Stimulated activated CD8-positive, alpha-beta memory T cell treated with anti-CD3 and anti-CD28 coated beads, Interleukin-15, amount 100 ng/mL, for 48 hours (primary cell): ENCODE measurements at places on chromosomes 2 and 18.

GRCh38 chr2:220044383-220044782, 417.0 kb downstream of the SLC4A3 start:
- no peak for DNase-seq

- DNase-seq, result no peak
These were observed 137.3 kb upstream of the NFATC1 start for GRCh38 chr18:79258447-79258846.

DNA sequence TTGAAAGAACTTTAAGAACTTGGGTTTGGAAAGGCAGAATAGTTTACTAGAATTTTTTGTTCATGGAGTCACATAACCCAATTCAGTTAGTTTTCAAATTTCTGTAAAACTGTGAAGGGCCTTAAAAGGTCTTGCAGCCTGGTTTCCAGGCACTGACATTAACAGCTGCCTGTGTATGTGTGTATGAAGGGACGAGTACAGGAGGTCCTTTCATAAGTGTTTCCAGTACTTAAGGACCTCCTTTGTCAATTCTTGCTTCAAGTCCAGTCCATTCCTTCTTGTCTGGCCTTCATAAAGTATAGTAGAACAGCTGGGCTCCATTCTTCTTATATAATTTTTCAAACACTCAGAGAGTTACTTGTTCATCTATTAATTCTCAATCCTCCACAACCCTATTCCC, 136.5 kb downstream of the NR4A2 start:
- no peak for DNase-seq

GRCh38 chr2:147594038-147594437, 250.8 kb upstream of the ACVR2A start:
- DNase-seq, result no peak

DNA sequence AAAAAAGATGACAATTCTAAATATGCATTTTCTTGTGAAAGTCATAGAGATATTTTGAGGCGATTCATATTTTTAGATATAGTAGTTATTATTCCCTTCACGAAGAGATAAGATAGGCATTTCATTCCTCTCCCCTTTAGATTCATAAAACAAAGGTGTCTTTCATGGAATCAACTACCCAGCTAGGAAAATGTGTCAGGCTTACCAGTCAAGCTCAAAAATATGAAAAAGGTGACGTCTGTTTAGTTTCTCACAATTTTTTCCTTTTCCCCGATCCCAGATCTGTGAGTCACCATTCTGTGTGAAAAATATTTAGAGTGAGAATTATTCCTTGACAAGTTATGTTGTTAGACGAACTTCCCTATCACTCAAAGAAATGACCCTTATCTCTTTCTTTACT, 95.4 kb upstream of the FN1 start:
- DNase-seq, result no peak

GRCh38 chr2:182668671-182669070, 47.4 kb upstream of the DNAJC10 start:
- DNase-seq, result no peak

- no peak for DNase-seq
These were observed 236.6 kb downstream of the GPD2 start for GRCh38 chr2:156672556-156673332.

DNA sequence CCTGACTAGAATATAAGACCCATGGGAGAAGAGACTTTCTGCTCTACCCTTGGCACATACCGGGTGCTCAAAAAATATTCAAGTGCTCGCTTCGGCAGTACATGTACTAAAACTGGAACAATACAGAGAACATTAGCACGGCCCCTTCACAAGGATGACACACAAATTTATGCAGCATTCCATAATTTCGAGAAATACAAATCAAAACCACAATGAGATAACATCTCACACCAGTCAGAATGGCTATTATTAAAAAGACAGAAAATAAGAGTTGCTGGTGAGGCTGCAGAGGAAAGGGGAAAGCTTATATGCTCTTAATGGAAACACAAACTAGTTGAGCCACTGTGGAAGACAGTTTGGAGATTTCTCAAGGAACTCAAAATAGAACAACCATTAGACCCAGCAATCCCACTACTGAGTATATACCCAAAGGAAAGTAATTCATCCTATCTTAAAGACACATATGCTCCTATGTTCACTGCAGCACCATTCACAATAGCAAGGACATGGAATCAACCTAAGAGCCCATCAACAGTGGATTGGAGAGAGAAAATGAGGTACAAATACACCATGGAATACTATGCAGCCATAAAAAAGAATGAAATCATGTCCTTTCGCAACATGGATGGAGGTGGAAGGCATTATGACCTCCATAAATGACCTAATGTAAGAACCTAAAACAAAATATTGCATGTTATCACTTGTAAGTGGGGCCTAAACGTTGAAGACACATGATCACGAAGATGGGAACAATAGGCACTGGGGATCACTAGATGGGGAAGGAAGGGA, 71.6 kb upstream of the CYP1B1 start:
- DNase-seq, result no peak

DNA sequence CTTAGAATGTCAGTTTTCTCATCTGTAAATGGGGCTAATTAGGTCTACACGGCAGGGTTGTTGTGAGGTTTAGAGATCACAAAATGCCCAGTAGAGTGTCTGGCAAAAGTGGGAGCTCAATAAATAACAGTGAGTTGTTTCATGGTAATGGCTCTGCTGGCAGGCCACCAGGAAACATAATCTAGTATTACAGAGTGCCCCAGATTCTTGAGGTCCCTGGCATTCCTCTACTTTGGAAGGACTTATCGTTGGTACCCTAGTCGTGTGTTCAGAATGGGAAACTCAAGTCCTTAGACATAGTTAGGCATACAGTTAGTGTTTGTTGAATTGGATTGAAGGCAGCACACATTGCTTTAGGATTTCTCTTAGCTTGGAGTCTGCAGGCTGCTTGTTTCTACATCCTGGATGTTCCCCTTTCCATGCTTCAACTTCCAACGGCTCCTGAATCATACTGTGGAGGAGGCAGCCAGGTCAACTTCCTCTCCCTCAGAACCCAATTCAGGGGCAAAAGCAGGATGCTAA, 161.5 kb upstream of the FOSL2 start:
- no peak for DNase-seq

- no peak for DNase-seq
These were observed 86.7 kb downstream of the SPATS2L start for GRCh38 chr2:200393191-200393590.

GRCh38 chr18:29321561-29321960, 1144.6 kb upstream of the CDH2 start:
- no peak for DNase-seq

GRCh38 chr2:178448968-178449661, 1.9 kb downstream of the PRKRA start:
- no peak for DNase-seq

DNA sequence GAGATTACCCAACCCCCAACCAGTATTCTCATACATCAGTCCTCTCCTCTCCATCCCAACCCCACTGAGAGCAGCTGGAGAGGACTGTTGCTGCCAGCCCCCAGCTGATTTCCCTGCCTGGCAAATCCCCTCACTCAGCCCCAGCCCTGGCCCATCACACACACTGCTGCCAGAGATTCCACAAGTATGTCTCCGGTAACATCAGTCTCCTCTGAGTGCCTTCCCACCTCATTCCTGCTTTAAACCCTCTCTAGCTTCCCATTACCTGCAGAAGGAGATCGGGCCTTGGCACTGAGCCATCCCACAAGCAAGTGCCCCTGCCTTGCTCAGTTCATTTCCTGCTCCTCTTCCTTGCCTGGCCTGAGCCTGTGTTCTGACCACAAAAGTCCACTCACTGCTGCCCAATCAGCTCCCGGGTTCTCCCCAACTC, 50.6 kb upstream of the ZFP36L2 start:
- DNase-seq, result no peak

DNA sequence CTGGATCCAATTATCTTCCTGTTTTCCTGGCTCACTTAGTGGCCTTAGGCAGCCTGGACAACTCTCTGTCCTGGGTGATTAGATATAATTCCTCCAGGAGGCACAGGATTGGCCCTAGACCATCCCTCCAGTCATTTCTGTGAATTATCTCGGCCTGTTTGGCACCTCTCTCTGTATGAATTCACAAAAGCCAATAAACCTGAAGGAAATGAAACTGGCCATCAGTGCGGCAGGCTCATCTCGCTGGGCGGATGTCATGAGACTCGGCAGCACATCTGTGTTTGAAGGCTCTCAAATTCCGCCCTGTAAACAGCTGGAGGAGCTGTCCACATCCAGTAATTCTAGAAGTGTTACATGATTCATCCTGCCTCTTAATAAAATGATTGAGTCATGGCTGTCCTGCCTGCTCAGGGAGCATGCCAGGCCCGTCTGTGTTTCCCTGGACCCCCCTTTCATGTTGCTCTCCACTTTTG, 38.6 kb downstream of the ACOXL start:
- no peak for DNase-seq

DNA sequence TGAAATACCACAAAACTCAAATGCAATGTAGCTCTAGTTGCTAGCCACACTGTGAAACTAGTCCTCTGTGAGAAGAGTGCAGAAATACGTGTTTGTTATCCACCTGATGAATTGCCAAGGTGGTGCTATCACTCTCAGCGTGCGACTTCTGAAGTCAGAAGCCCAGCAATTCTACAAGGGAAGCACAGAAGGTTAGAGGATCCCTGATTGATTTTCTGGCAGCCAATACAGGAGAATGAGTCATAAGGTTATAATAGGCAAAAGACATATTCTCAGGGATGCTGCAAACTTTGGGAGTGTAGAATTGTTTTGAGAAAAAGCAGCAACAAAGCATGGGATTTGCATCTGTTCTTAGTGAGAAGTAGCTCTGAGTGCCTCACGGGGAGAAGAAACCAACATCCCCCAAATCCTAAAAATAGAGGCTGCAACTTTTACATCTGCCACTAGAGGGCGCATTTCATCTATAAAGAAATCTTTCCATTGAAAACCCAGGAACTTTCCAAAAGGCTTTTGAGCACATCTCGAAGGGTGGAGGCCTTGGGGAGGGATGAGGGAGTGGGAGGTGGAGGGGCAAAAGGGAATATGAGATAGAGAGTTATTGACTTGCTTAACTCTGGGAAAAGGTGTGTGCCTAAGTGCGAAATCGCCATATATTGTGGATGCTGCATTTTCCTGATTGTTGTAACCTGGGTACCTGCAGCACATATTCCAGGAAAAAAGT, 78.0 kb downstream of the TMEM182 start:
- no peak for DNase-seq

- no peak for DNase-seq
These were observed 339.4 kb upstream of the ID2 start for GRCh38 chr2:8342407-8342806.

- DNase-seq, result no peak
These were observed 57.3 kb upstream of the TMEM182 start for GRCh38 chr2:102704531-102704930.

- DNase-seq, result no peak
These were observed 36.1 kb downstream of the RIT2 start for GRCh38 chr18:43079422-43079821.

GRCh38 chr2:118520246-118520645, 327.2 kb downstream of the EN1 start:
- DNase-seq, result no peak
